ENCODE measurements at places on chromosomes 4 and X.

GRCh38 chrX:149510386-149510785, 5.3 kb upstream of the IDS start:
- DNase-seq: no peak

- DNase-seq: no peak
These were observed 1.4 kb upstream of the CORIN start for GRCh38 chr4:47839259-47839658.

DNA sequence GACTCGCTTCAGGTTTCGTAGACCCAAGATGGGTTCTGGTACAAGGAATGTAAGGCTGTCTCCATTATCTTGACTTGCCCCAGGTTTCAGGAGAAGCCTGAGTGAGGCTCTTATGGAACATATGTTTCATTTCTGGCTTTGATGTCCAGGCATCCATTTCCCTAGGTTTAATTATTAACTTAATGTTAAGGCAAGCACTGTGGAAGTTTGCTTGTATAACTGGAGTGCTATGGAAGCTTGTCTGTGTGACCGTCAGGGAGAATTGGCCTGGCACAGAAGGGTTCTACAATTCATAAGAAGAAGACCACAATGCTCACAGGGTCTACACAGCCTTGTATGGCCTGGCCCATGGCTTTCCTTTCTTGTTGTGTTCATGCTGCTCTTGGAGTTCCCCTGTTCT, 47.2 kb upstream of the PPP1R2C start:
- no peak for DNase-seq

GRCh38 chr4:5824635-5825034, 68.3 kb downstream of the CRMP1 start:
- no peak for DNase-seq

DNA sequence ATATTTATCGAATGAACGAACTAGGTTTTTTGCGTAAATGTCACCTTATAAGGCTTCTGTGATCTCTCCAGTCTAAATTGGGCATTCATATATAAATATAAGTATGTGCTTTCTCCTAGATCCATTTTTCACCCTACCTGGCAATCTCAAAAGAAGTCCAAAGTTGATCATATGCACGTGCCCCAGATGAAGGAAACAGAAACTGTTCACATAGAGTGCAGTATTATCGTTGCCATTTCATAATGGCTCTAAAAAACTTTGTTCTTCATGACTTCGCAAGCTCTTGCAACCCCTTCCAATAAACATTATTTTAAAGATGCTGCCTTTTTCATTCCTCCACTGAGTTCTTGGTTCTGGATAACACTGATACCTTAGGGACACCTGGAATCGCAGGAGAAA, 708 bp downstream of the INTS12 start:
- DNase-seq: no peak

DNA sequence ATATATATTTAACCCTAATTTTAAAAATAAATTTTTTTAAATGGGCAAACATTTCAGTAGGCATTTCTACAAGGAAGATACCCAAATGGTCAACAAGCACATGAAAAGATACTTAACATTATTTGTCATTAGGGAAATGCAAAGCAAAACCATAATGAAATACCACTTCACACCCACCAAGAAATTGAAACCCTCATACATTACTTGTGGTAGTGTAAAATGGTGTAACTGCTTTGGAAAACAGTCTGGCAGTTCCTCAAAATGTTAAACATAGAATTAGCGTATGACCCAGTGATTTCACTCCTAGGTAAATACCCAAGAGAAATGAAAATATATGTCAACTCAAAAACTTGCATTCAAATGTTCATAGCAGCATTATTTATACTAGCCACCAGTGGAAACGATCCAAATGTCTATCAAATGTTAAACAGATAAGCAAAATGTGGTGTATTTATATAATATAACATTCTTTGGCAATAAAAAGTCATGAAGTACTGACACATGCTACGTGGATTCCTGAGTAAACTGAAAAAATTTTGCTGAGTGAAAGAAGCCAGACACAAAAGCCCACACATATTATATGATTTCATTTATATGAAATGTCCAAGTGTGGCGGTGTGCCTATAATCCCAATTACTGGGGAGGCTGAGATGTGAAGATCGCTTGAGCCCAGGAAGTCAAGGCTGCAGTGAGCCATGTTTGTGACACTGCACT, 16.6 kb downstream of the TRIM2 start:
- DNase-seq: no peak

- DNase-seq: no peak
These were observed 268.6 kb upstream of the VCX start for GRCh38 chrX:7574325-7574724.

- no peak for DNase-seq
These were observed 39.5 kb downstream of the TMEM165 start for GRCh38 chr4:55435141-55435841.

GRCh38 chr4:3324093-3324815, 31.4 kb downstream of the RGS12 start:
- DNase-seq: no peak

DNA sequence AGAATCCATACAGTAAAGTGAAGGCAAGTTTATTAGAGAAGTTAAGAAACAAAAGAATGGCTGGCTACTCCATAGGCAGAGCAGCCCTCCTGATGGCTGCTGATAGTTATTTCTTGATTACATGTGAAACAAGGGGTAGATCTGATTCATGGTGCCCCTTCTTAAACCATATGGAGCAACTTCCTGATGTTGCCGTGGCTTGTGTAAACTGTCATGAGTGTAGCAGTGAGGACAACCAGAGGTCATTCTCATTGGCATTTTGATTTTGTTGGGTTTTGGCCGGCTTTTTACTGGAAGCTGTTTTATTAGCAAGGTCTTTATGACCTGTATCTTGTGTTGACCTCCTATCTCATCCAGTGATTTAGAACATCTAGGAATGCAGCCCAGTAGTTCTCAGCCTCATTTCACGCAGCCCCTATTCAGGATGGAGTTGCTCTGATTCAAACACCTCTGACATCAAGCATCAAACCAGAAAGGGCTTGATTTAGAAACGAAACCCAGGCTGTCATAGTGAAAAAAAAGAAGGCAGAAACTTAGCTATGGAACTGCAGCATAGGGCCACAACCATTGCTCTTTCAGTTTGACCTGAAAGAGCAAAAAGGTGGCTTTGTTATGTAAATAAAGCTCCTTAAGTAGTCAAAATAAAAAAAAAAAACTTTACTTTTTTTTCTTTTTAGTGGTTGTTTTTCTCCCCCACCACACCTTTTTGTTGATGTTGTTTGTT, 37.8 kb downstream of the SPCS3 start:
- no peak for DNase-seq

Measured in thoracic aorta (tissue), 2 donors.